ENCODE measurements at places on chromosomes 1 and 21.

- DNase-seq, result no peak
Measured at GRCh38 chr1:51443555-51443954, 75.5 kb downstream of the EPS15 start.

DNA sequence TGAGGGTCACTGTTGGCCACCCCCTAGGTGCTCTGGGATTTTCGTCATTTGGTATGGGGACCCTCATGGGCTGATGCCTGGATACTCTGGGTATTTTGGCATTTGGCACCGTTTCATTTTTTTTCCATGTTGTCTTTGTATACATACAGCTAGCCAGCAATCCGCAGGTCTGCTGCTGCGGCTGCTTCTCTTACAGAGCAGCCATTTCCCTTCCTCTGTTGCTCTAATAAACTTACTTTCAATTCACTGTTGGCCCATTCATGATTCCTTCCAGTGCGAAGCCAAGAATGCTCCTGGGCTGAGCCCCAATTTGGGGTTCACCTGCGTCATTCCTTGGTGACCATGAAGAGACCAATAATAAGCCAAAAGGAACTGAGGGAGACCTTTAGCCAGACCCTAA lies 21.5 kb downstream of the GON4L start:
- DNase-seq, result no peak

- no peak for DNase-seq
Measured at GRCh38 chr1:197448121-197448779, 180.2 kb downstream of the CRB1 start.

DNA sequence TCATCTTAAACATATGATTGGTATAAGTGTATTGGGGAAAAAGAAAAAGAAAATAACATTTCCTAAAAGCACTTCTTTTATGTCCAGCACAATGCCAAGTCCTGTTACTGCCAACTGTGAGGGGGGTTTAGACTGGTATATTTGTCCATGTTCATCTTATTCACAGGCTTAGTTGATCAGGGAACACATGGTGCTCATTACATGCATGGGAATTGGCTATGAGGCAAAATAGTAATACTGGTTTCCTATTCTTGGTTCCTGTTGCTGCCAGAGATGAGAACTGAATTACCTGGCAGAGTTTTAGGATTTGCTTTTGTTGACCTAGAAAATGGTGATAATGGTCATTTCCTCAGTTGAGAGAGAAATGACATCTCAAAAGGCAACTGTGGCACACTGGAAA lies 398.8 kb downstream of the DUSP10 start:
- no peak for DNase-seq

DNA sequence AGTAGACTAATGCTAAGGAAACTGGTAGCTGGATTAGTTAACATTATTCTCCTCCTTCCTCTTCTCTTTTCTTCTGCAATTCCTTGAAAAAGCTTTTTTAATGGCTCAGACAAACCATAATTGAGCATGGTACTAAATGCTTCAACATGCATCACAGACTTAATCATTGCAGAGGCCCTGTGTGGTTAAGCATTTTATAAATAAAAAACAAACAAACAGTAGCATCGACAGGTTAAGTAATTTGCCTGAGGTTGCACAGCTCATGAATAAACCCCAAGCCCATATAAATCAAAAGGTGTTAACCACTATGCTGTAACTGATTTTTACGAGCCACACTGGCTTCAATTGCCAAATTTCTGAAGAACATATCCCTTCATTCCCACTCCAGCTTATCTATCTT lies 462.1 kb downstream of the LMO4 start:
- DNase-seq, result no peak

DNA sequence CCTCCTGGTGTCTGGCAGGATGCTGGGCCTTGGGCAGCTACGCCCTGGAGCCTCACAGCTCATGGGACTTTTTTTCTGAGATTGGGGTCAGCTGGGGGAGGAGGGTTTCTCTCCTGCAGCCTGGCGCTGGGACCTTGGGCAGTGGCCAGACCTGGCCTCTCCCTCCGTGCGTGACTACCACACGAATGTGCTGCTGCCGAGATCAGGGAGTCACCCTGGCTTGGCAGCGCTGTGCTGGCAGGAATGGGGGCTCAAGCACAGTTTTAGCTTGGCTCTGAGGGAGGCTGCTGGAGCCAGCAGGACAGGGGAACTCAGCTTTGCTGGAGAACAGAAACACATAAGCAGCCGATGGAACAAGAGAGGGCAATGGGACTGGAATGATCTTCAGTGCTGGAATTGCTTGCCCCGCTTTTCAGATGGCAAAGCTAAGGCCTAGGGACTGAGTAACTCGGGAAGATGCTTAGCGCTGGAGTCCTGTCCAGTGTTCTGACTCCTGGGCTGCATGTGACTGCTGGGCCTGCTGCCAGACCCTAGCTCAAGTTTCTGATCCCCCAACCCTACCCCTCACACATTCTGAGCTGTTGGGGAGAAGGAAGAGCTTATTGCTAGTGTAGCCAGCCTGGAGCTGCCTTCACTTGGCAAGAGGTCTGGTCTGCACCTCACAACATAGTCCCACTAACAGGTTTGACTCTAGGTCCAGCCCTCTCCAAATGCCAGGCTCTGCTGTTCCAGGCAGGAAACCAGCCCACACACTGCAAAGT lies 69.9 kb downstream of the NAV1 start:
- peak; percentile 5 for DNase-seq

DNA sequence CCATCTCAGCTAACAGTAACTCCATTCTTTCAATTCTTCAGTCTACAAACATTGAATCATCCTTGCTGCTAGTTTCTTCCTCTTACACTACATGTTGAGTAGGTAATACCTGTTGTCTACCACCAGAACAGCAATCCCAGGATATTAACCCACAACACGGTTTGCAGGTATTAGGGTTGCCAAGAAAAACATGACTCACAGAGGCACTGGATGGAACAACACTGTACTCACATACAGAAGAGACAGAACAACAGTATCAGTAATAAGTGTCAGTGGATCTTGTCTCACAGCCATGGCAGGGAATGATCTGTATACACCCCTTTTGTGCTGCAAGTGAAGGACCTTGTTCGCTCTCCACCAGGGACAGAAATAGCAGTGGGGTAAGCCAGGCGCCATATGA lies 212.1 kb downstream of the GPR52 start:
- DNase-seq, result peak; percentile 95

All from kidney tubule cell (primary cell).